ENCODE measurements at places on chromosomes 1 and 21.

GRCh38 chr1:223486932-223487886 is 94.0 kb downstream of the CCDC185 start:
- no peak for DNase-seq

DNA sequence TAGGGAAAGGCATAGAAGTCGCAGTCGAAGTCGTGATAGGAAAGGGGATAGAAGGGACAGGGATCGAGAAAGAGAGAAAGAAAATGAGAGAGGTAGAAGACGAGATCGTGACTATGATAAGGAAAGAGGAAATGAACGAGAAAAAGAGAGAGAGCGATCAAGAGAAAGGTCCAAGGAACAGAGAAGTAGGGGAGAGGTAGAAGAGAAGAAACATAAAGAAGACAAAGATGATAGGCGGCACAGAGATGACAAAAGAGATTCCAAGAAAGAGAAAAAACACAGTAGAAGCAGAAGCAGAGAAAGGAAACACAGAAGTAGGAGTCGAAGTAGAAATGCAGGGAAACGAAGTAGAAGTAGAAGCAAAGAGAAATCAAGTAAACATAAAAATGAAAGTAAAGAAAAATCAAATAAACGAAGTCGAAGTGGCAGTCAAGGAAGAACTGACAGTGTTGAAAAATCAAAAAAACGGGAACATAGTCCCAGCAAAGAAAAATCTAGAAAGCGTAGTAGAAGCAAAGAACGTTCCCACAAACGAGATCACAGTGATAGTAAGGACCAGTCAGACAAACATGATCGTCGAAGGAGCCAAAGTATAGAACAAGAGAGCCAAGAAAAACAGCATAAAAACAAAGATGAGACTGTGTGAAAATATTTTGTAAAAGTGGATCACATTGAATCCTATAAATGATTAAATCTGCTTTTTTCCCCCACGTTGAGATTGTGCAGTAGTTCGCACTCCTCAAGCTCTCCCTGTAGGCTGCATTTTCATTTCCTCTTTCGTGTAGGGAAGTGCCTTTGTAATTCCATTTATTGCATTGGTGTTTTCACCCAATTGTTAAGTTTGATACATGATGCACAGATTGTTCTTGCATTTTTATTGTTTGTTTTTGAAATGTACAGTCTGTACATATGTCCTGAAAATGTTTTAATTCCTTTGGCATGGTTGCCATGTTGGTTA is 7.5 kb downstream of the PRPF38B start:
- DNase-seq, result no peak

DNA sequence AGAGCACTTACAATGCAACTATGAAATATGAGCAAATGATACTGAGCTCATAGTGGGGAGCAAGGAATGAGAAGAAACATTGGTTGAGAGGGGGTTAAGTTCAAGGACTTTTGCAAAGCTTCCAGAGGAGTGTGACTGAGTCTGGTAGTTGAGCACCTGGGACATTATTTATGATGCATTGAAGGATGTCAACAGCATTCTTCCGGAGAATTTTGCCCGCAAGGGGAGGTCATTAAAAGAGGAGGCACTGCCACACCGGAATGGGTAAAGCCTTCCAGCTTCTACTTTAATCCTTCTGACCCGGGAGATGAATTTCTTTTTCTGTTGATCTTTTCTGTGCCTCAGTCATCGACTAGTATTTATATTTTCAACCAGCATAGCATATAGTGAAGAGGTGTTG is 208.4 kb upstream of the CAMK1G start:
- DNase-seq, result no peak

- no peak for DNase-seq
These were observed 19.7 kb downstream of the YARS1 start for GRCh38 chr1:32797456-32797855.

DNA sequence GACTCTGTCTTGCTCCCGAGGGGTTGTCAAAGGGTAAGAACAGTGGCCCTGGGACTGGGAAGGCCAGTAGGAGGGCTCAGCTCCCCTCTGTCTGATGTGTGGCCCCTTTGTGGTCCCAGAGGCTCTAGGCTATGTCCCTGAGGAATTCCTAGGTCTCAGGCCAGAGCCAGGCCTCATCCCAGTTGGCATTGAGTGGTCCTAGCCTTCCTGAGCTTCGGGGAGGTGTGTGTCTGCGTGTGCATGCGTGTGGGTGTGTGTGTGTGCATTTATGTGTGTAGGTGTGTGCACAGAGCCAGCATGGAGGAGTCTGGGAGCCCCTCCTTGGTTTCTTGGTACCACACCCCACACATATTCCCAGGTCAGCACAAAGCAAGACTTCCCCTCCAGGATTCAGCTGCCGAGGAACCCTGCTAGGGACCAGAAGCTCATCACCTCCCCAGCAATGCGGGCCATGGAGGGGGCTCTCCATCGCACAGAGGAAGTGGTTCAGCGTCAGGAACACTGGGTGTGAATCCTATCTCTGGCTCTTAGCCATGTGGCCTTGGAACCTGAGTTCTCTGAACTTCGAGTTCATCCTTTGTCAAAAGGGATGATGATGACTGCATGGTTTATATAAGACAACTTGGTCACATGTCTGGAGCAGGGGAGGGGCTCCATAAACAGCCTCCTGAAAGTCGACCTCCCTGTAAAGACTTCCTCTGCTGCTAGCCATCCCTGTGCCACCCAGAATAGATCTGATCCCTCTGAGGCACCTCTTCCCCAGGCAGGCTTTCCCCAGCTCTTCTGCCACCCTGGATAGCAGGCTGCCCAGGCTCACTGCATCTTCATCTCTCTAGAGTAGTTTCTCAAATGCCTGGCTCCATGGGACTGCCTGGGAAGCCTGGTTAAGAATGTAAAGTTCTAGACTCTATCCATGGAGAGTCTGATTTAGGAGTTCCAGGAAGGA is 8.3 kb upstream of the EPS8L3 start:
- DNase-seq, result no peak

GRCh38 chr1:210645582-210646257 is 317.0 kb downstream of the HHAT start:
- no peak for DNase-seq

DNA sequence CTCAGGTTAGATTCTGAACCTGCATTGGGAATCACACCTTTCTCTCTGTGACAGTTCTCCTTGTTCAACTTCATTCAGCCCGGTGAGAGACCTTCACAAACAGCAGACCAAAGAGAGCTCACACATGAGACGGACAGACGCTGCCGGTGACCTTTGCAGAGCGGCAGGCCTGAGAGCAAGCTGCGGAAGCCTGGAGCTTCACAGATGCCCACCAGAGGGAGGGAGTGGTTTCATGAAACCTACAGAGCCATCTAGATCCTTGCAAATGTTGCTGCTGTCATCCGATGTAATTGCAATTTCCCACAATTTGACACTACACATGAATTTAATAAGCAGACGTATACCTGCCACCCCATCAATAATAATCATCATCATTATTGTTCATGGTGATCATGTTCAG is 39.4 kb downstream of the GRIK3 start:
- no peak for DNase-seq

DNA sequence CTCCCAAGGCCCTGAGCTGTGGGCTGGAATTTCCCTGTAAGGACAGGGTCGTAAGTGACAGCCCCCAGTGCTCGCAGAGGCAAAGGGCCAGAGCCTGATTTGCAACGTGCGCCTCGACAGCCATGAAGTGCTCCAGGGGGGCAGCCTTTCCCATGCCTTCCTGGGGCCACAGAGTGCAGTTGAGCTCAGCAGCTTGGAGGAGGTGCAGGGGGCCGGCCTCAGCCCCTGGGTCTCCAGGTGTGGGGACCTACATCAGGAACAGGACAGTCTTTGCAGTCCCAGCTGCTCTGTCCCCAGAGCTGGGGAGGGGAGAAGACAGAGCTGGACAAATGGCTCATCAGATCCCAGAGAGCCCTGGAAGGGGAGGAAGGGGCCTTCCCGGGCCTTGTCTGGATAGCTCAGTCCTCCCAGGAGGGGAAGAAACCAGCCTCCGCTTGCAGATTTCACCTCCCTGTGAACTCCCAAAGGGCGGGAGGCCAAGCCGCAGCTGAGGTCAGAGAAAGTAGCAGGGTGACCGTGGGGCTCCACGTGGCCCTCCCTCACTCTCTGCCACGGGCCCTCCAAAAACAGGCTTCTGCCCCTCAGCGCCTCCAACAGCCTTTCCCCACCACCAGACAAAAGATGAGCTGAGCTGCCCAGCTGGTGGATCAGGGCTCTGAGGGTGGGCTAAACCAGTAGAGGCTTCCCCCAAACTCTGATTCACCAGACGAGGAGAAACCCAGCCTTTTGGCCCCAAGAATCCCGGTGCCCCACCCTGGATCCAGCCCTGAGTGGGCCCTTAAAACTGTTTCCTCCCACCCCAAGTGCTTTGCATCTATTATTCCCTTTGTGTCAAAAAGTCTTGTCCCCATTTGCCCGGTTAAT is 76.5 kb downstream of the DHRS3 start:
- no peak for DNase-seq

DNA sequence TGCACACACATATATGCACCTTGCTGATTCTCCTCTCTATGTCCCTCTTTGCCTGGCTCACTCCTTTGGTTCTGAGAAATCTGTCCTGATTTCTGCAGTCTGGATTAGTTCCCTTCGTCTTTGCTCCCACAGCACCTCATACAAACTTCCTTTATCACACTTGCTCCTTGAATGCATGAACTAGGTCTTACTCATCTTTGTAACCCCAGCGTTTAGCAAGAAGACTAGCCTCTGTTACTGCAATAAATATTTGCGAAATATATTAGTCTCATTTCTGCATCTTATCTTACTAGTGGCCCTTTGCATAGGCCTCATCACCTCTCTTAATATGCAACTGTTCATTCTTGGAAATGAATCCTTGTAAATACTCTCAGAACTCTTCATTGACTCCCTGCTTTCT is 11.4 kb downstream of the SMYD2 start:
- no peak for DNase-seq

- DNase-seq, result no peak
These were observed 16.5 kb upstream of the MPZL1 start for GRCh38 chr1:167705250-167705649.

- DNase-seq, result no peak
These were observed 9.5 kb upstream of the BCAR3 start for GRCh38 chr1:93690921-93691789.

- DNase-seq, result no peak
These were observed 74.6 kb downstream of the DNTTIP2 start for GRCh38 chr1:93804412-93804811.

DNA sequence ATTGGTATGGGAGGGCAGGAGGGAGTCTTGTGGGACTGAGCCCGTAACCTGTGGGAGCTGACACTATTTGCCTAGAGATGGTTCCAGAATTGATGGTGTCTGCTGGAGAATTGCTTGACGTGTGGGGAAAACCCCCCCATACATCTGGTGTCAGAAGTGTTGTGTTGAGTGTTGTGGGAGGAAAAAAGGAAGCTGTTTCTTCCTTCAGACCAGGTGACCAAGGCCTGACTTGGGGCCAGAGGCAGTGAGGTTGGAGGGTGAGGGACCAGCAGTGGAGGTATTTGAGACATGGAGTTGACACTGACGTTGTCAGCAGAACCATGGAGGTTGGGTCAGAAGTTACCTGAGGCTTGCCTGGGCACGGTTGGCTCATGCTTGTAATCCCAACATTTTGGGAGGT is 8.3 kb downstream of the SHISAL2A start:
- DNase-seq, result no peak

GRCh38 chr21:41953249-41953830 is 478 bp downstream of the C2CD2 start:
- DNase-seq, result no peak

DNA sequence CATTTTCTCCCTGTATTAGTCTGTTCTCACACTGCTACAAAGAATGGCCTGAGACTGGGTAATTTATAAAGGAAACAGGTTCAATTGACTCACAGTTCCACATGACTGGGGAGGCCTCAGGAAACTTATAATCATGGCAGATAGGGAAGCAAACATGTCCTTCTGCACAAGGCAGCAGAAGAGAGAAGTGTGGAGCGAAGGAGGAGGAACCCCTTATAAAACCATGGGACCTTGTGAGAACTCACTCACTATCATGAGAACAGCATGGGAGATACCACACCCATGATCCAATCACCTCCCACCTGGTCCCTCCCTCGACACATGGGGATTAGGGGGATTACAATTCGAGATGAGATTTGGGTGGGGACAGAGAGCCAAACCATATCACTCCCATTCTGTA is 35.2 kb upstream of the EEIG2 start:
- no peak for DNase-seq

Data from GM12892 (cell line).